Mucosa of gallbladder (tissue), 1 donor: ENCODE measurements at places on chromosomes 4 and X.

DNA sequence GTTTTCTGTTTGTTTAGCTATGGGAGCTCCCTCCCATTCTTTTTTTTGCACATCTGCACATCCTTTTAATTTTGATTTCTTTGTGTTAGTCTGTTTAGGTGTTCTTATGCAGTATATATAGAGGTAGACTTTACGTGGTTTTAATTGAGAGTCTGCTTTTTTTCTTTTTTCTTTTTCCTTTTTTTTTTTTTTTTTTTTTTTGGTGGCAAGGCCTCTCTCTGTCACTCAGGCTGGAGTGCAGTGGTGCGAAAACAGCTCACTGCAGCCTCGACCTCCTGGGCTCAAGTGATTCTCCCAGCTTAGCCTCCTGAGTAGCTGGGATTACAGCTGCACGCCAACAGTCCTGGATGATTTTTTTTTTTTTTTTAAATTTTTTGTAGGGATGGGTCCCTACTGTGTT, 68.2 kb downstream of the FAM193A start:
- DNase-seq: no peak

DNA sequence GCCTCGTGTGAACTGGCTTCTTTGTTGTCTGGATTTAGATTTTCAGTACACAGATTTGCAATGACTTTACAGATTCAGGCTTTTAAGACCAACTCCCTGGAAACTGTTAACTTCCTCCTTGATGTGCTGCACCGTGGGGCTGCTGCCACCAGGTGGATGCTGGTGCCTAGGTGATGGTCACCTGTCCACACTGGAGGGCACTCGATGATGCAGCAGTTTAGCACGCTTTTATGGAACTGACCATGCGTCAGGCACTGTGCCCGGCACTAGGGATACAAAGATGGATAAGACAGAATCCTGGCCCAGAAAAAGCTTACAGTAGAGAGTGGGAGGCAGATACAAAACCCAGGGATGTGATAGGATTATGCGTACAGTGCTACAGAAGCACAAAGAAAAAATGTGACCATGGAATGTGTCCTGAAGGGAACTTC, 180.7 kb downstream of the CEP135 start:
- peak; percentile 53 for DNase-seq

GRCh38 chrX:77527233-77528001, 80.2 kb downstream of the FGF16 start:
- peak; percentile 14 for DNase-seq

- no peak for DNase-seq
Observed at GRCh38 chrX:130295519-130296296, 27.0 kb upstream of the ZNF280C start.

DNA sequence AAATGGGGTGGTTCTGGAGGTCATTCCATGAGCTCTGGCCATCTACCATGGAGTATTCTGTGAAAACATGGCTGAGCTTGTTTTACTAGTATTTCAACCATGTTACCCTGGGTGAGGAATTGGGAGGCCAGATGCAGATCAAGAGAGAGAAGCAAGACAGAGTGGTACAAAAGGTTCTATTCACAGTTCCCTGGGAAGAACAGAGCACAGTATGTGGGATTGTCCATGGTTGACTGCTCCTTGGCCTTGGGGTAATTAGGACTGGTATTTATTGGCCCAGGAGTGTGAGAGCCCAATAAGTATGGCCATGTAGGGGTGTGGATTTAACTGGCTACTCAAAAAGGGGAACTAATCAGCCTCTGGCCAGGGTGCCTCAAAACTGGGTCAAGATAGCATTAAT, 239.7 kb upstream of the GATB start:
- no peak for DNase-seq

DNA sequence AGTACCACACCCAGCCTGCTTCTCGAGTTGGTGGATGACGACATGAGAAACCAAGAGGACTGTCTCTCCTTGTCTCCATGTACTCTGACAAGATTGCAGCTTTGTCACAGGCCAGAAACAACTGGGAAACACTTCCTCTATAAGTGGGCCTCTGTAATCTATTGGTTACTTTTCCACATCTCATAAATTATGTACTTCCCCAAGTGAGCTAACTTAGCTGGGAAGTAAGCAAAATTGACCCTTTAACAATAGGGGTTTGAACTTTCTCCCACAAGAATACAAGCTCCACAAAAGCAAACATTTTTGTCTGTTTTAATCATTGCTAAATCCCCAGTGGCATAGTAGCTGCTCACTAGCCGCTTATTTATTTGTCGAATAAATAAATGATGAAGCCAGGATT, 14.1 kb upstream of the USO1 start:
- DNase-seq: no peak

- no peak for DNase-seq
Observed at GRCh38 chr4:110705440-110705782, 82.5 kb upstream of the PITX2 start.

GRCh38 chr4:46492394-46492793, 102.5 kb upstream of the GABRA2 start:
- no peak for DNase-seq

DNA sequence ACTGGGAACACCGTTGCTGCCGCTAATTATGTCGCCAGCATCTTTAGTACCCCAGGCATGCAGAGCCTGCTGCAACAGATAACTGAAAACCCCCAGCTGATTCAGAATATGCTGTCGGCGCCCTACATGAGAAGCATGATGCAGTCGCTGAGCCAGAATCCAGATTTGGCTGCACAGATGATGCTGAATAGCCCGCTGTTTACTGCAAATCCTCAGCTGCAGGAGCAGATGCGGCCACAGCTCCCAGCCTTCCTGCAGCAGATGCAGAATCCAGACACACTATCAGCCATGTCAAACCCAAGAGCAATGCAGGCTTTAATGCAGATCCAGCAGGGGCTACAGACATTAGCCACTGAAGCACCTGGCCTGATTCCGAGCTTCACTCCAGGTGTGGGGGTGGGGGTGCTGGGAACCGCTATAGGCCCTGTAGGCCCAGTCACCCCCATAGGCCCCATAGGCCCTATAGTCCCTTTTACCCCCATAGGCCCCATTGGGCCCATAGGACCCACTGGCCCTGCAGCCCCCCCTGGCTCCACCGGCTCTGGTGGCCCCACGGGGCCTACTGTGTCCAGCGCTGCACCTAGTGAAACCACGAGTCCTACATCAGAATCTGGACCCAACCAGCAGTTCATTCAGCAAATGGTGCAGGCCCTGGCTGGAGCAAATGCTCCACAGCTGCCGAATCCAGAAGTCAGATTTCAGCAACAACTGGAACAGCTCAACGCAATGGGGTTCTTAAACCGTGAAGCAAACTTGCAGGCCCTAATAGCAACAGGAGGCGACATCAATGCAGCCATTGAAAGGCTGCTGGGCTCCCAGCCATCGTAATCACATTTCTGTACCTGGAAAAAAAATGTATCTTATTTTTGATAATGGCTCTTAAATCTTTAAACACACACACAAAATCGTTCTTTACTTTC, 1.8 kb downstream of the UBQLN2 start:
- DNase-seq: no peak

GRCh38 chr4:142686081-142686480, 160.0 kb downstream of the INPP4B start:
- no peak for DNase-seq

- DNase-seq: no peak
Observed at GRCh38 chrX:3520982-3521381, 174.5 kb upstream of the MXRA5 start.

DNA sequence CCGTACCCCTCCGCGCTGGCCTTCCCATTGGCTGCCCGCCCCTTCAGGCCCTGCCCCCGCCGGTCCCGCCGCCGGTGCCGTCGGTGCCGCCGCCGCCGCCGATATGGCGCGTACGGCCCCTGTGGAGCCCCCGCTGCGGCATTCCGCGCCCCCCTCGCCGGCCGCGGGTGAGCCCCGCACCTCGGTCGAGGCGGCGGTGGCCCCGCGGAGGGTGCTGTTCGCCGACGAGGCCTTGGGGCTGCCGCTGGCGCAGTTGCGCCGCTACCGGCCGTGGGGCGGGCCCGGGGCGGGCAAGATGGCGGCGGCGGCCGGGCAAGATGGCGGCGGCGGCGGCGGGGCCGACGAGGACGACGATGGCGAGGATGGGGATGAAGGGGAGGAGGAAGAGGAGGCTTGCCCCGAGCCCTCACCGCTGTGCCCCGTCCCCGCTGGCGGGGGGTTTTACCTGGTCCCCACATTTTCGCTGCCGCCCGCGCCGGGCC, at the start of gene PPP1R3F:
PPP1R3F (plus strand) TSS at position 27 of the 482 bp plus-strand sequence; CDS start at position 104, 77 bp downstream.
- DNase-seq: no peak

GRCh38 chr4:45750721-45751120, 373.1 kb downstream of the GABRG1 start:
- DNase-seq: no peak

DNA sequence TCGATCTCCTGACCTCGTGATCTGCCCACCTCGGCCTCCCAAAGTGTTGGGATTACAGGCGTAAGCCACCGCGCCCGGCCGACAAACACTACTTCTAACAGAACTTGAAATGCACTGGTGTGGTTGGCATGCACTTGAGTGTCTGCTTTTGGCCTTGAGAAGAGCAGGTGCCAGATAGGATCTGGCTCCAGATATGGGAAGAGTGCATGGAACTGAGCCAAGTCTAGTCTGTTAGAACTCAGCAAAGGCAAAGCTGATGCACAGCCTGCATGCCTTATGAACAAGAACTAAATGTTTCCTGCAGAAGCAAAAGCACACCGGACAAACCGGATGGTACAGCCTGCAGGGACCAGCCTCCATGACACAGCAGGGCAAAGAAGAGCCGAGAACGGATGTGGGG, 35.1 kb upstream of the TBL1X start:
- no peak for DNase-seq

- DNase-seq: no peak
Observed at GRCh38 chr4:101197350-101197749, 150.0 kb downstream of the PPP3CA start.

GRCh38 chrX:150508451-150509367, 59.7 kb upstream of the MTM1 start:
- peak; percentile 51 for DNase-seq

DNA sequence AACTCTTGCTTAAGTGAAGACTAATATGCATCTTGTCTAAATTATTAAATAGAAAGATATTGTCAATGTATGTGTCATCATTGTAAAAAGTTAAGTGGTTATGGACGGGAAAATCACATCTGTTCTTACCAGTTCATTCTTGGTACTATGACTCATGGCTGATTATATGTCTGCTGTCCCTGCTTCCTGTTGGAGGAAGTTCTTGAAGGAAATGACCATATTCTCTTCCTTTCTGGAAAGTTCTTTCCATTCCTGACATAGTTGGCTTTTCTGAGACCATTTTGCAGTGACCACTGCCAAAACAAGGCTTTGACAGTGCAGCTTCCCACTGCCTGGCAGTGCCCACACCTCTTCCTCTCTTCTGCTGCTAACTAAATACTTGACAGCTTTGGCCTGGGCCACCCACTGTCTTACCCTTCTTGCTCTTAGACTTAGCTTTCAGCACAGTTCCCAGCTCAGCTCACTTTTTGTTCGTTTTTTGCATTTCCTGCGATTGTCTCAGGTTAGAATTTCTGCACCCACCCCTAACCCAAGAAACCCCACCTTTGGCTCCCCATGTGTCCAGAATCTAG, 13.2 kb upstream of the CLDN24 start:
- DNase-seq: no peak

GRCh38 chr4:16663307-16663706, 235.1 kb downstream of the LDB2 start:
- DNase-seq: no peak

- no peak for DNase-seq
Observed at GRCh38 chrX:153628665-153629064, 18.3 kb upstream of the DUSP9 start.

GRCh38 chr4:150332961-150333360, 249.0 kb upstream of the MAB21L2 start:
- no peak for DNase-seq

GRCh38 chr4:109719604-109720003, 10.3 kb downstream of the PLA2G12A start:
- no peak for DNase-seq

DNA sequence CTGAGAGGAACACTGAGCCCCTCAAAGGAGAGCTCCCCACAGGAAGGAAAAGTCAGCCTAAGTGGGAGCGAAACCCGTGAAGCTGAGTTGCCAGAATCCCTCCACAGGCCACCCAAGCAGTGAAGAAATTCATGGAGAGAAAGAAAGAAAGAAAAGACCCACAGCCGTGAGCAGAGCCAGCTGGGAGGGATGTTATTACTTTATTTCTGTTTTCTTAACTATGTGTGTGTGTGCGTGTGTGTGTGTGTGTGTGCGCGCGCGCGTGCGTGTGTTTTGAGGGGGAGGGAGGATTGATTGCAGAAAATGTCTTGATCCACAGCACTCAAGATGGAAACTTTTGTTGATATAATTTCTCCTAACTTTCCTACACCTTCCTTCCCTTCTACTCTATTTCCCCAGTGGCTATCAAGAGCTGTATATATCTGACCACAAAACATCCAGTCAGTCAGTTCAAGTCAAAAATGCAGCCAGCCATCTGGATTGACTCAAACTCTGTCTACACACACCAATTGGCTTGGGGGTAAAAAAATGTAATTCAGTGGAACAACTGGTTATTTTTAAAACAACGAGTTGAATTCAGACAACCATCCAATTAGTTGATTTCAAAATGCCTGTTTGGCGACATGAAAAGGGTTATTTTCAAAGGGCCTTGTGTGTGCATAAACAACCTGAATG, 13.8 kb upstream of the GPC3 start:
- no peak for DNase-seq

DNA sequence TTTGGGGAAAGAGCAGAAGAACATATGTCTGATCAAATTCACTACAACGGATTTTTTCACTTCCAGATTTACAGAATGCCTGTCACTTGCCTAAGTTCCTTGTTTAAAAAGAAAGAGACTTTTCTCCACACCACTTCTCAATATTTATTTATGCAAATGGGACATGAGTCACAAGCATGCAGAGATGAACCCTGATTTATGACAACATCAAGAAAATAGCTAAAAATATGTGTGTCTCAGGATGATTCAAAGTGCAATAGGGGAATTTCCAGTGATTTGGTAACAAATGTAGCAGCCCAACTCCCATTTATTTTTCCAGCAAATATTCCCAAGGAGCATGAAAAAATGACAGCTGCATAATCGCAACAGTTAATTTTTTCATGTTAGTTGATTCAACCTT, 180.4 kb upstream of the FAT1 start:
- DNase-seq: no peak

- no peak for DNase-seq
Observed at GRCh38 chr4:66855956-66856355, 689.3 kb downstream of the CENPC start.

DNA sequence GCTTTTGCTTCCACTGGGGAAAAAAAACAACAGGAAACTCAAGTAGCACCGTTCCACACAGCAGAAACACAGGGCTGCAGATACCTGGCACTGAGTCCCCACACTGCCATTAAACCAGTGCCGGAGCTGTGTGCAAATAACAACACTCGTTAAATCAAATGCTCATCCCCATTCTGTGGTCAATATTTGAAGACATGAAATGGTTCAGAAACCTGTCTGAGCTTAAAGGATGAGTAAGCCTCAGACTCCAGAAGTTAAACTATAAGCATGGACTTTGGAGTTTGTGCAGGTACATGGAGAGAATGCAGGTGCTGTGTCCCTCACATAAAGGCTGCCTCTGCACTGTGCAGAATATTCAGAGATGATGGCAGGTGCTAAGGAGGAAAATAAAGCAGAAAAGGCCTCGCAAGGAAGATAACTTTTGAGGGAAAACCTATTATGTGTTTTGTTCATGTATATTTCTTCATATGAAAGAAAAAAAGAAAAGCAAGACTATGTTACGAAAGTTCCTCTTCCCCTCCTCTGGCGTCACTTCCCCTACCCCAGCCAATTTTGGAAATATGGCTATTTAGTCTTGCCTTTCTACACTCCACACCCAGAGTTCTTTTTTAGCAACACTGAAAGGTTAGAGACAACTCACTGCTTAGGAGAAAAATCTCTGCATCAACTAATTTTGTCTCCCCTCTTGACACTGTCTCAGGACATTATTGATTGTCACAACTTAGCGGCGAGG, 4.6 kb downstream of the MPP1 start:
- DNase-seq: no peak
